Stimulated activated CD8-positive, alpha-beta memory T cell treated with anti-CD3 and anti-CD28 coated beads, Interleukin-4, amount 100 ng/mL, for 1 hour (primary cell): ENCODE measurements at places on chromosomes 11 and 22.

- DNase-seq = no peak
Observed at GRCh38 chr22:37660709-37661045, 2.2 kb downstream of the PDXP start.

GRCh38 chr11:102001657-102002338 lies 45.4 kb upstream of the CFAP300 start:
- DNase-seq = no peak

DNA sequence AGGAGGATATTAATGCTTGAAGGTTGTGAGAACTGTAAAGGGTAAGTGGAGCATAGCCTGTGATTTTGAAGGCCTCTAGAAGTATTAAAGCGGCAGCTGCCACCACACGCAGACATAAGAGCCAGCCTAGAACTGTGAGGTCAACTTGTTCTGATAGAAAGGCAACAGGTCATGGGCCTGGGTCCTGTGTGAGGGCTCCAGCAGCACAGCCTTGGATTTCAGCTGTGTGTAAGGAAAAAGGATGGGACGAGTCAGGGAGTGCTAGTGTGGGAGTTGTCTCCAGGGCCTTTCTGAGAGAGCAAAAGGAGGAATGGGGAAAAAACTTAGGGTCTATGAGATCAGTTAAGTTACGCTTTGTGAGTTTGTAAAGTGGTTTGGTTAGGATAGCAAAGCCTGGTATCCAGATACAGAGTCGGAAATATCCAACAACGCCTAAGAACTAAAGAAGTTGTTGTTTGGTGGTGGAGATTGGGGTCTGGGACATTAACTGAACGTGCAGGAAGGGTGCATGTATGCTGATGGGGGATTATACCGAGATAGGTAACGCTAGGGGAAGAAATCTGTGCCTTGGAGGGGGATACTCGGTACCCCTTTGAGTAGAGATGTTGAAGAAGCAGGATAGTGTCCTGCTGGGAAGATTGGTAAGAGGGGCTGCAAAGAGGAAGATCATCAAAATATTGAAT lies 17.4 kb upstream of the ANO1 start:
- no peak for DNase-seq

- no peak for DNase-seq
Observed at GRCh38 chr11:99198215-99198614, 177.5 kb downstream of the CNTN5 start.

DNA sequence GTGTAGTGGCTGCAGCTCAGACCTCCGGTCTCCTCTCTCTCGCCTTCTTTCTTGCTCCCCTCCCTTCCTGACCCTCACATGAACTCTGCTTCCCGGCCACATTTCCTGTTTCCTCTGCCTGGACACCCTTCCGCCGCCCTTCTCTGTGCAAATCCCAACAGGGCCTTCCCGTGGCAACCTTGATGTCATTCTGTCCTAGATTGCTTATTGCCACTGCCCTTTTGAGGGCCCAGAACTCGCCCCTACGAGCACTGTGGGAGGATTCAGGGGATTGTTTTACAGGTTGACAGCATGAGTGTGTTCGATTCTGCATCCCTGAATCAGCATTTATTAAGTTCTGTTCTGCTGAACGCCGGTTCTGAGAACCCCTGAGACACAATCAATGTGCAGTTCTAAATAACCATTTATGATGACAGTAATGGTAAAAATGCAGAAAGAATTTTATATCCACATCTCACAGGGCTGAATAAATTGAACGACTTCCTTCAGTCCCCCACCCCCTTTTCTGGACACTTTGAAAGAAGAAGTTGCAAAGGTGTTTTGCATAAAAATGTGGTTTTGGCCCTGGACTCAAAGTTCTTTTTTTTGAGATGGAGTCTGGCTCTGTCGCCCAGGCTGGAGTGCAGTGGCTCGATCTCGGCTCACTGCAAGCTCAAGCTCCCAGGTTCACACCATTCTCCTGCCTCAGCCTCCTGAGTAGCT lies 6.4 kb downstream of the BATF2 start:
- no peak for DNase-seq

GRCh38 chr11:68459886-68460740 lies 439 bp upstream of the PPP6R3 start:
- DNase-seq = peak; percentile 92

DNA sequence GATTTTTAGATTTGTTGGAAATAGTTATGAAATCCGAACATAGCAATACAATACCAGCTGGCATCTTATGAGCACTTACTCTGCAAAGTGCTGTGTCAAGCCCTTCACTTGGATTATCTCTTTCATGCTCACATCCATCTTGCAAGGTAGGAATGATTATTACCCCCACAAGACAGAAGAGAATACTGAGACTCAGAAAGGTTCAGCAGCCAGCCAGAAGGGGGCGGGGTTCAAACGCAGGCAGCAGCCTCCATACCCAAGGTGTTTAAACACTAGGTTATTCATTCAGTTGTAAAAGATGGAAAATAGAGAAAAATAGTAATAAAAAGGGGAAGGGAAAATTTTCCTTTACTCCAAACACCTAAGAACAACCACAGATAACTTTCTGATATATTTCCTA lies 158.5 kb downstream of the CCDC34 start:
- no peak for DNase-seq

GRCh38 chr11:83166193-83166866 lies 9.4 kb downstream of the PCF11 start:
- no peak for DNase-seq

DNA sequence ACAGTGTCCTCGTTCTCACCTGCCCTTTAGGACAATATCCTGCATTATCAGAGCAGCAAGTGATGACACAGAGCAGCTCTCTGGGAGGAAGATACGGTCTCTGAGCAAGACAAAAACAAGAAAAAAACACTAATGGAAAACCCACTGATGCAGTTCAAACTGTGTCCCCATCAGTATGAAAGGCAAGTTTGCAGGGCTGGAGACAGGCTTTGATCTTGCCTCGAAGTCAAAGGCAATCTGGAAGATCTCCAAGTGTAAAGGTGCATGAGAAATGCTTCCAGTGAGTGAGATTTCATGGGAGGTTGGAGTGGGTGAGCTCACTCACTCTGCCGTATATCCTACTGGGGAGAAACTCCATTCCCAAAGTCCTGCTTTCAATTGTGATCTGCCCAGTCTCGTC lies 157.5 kb downstream of the KIRREL3 start:
- DNase-seq = no peak

DNA sequence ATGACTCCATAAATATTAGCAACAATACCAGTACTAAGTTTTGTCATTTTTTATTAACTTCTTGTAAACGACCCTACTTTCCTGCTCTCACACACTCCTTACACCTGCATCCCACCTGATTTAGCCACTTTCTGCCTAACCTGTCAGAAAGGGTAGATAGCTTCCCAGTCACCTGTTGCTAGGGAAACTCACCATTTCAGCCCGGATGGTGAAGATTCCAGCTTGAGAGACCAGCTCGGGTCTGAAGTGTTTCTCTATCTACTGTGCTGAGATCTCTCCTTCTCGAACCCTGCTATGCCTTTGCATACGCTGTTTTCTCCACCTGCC lies at the start of gene PARVG:
Gene PARVG, plus strand, starts transcription at position 220 of the 327 bp plus-strand sequence. CDS start 2,405 bp downstream, outside the sequence.
- DNase-seq = no peak

- DNase-seq = no peak
Observed at GRCh38 chr11:34631737-34632104, 10.8 kb downstream of the EHF start.

GRCh38 chr11:133104009-133104744 lies 428.1 kb downstream of the OPCML start:
- DNase-seq = no peak

DNA sequence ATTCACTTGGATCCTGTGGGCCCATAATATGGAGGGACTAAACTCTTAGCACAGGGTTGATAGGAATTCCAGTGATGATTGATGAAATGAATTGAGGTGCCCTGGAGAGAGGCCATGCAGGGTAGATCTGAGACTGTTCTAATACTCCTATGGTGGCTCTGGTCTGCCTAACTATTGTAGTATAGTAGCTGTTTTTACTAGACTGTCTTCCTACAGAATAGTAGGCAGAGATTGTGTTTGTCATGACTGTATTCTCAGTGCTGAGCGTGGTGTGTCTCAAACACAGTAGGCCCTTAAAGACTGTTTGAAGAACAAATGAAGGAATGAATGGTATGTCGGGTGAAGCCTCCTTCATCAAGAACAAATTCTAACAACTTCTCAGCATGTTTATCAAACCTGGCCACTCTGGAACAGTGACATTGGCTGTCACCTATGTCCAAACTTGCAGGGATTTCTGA lies 107.0 kb upstream of the SESN3 start:
- no peak for DNase-seq

DNA sequence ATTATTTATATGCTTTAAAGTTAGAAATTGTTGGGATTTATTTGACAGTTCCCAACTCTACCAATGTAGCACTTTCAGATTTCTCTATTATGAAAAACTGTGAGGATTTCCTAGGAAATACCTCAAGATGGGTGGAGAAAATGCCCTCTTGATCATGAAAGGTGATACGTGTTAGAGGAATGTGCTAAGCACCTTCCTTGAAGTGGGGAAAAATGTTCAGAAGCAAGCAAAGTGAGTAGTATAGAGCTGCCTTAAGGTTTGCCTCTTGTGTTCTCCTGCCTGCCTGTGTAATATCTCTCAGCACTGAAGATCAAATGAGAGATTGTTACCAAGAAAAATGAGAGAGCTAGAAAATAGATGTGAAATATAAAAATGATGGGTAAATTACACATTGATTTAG lies 58.2 kb downstream of the YAP1 start:
- no peak for DNase-seq

GRCh38 chr11:32297611-32298011 lies 137.7 kb downstream of the WT1 start:
- DNase-seq = no peak

DNA sequence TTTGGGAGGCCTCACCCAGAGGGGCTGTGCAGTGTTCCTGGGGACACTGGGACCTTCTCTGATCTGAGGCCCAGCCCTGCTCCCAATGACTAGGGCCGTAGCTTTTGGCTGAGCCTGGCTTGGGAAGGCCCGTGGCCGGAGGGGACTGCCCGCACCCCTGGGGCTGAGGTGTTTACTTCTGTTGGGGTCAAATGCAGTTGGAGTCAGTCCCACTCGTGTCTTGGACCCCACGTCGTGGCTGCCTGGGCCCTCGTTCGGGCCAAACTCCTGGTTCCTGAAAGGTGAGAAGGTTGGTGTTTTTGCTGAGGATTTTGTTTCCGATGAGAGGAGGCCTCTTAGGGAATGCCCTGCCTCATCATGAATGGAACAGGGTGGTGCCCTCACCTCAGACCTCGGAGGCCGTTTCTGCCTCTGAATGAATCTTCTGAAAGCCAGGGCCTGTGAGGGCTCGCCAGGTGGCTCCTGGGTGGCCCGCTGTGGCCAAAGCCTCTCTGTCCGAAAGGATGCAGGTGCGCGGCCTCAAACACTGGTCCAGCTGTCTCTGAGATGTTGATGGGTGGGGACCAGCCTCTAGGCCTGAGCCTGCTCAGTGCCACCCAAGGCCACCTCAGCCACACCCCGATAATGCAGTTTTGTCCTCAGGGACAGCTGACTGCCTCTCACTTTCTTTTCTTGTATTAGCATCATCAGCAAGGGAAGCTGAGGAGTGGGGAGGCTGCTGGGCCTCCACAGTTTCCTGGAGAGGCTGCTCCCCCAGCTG lies 40.3 kb upstream of the A4GALT start:
- DNase-seq = no peak

DNA sequence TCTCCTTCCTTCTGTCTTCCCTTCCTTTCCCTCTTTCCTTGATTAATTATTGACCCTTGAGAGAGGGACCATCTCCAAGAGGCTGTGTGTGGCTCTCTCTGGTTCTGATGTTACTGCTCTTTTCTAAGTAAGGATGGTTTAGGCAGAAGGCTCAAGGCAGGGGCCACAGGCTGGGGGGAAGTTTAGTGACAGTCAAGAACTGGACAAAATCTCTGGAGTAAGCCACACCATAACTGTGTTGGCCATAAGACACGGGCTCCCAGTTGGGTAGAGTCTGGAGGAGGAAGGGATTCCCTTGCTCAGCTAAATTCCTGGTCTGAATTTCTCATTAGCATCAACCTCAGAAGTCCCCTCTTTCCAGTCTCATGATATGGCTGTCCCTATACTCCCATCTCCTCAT lies 74.7 kb downstream of the BUD13 start:
- DNase-seq = no peak

GRCh38 chr11:95230810-95231126 lies 234 bp downstream of the SESN3 start:
- DNase-seq = no peak

DNA sequence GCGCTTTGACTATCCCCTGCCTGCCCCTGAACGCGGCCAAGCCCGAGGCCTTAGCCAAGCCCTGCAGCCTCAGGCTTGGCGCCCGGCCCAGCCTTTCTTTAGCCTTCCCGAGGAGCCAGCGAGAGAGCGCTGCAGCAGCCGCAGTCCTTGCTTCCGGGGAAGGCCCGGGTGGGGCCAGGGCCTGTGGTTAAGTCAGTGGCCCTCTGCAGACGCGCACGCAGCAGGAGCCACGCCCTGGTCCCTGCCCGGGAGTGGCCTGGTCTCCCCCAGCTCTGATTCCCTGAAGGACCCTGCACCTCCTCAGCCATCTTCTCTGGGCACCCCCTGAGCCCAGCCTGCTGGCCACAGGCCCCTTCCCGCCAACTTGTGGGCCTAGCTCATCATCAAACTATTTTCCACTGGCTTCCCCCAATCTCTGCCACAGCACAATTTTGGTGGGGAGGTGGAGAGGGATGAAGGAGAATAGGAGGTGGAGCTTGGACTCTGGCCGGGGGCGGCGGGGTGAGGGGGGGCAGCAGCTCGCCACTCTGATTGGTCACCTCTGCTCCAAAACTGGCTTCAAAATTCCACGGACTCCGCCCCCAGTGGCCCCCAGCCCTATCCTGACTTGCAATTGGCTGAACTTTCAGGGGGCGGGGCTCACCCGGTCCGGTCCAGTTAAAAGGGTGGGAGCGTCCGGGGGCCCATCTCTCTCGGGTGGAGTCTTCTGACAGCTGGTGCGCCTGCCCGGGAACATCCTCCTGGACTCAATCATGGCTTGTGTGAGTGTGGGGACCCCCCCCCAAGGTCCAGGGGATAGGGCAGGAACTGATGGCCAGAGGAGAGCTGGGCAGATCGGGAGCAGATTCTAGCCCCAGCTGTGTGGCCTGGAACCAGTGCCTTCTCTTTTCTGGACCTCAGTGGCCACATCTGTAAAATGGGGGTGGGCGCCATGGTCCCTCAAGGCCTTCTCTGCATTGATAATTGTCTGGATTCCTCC lies at the start of gene LGALS1:
Gene LGALS1, plus strand, starts transcription at position 686 of the 979 bp plus-strand sequence. Its CDS starts 67 bp downstream, at position 753.
- peak; percentile 33 for DNase-seq

DNA sequence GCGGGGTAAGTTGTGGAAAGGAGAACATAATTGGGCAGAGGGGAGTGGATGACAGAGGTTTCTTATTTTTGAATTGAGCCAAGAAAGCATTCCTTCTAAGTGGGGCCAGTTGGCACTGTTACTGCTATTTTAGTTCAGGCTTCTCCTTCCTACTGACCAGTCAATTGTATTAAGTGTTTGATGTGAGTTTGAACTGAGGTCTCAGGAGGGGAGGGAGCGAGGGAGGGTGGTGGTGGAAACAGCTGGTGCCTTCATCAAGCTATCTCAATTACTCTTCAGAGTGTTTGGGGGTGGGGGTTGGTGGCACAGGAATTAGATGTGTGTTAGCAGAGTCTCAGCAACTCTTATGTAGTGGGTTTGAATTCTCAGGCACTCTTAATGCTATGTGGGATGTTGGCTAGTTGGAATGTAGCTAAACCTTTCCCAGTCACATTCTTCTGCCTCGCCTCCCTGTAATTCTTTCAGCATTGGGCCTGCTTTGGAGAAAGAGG lies 14.5 kb downstream of the CTNND1 start:
- no peak for DNase-seq

- DNase-seq = no peak
Observed at GRCh38 chr22:46593211-46593681, 26.9 kb upstream of the GRAMD4 start.
